ENCODE measurements at places on chromosomes 5 and 9.

- no peak for DNase-seq
These were observed 9.4 kb downstream of the SRD5A1 start for GRCh38 chr5:6642655-6643054.

- no peak for DNase-seq
These were observed 95.1 kb downstream of the TRIO start for GRCh38 chr5:14238272-14238671.

DNA sequence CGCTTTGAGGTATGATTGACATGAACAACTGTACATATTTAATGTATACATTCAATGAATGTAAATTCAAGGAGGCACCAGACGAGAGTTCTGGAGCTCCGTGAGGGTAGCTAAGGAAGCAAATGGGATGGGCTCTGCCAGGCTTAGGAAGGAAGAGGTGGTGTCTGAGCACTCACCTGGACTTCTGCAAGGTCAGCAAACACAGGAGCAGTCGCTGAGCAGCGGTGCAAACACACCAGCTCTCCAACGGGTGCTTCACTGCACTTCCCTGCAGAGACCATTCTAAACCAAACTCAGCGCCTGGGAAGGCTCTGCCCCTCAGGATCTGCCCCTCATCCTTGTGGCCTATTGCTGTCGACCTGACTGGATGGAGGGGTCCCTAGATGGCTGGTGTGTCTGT, 101.5 kb downstream of the COL23A1 start:
- DNase-seq: no peak

- no peak for DNase-seq
These were observed 54.3 kb downstream of the FAM81B start for GRCh38 chr5:95445442-95445841.

GRCh38 chr5:159459132-159459627, 128.9 kb upstream of the IL12B start:
- DNase-seq: no peak

- no peak for DNase-seq
These were observed 121.9 kb upstream of the RFX3 start for GRCh38 chr9:3647652-3648051.

DNA sequence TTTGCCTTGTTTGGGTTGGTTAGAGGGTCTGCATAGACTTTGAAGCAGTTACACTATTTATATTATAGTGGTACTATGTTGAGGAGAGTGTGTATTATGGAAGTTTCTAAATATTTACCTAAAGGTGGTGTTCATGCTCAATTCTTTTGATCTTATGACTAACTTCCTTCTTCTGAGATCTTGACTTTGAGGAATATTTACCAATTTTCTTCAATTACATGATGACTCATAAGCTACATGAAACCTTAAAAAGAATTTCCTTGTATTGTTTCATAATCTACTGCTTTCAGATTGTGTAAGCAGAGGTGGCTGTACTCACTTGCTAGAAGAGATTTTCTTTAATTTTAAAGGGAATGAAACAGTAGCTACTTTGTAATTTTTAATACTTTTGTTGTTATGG, 276.1 kb downstream of the TAF11L14 start:
- DNase-seq: no peak

DNA sequence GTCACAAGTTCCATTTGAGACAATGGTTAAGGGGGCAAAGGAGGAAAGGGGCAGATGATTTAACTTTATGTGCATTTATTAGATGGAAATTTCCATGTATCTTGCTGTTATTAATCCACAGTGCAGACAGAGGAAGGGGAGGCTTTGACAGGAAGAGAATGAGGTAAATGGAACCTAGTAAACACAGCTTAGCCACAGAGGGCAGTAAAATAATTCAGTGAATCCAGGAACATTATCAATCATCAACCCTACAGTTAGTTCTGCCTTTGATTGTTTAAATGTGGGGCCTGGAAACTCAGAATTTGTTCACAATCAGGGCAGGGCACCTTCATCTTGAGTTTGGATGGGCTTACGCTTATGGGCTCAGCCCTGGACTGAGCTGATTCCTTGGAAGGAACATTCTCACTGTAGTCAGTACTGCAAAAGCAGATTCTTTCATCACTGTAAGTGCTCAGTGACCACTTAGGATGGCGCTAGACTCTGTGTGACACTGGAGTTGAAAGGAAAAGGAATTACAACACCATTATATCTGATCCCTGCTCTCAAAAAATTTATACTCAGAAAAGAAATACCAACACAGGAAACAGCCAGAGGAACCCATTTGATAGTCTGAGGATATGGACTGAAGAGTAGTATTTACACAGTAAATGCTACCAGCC, 169.5 kb downstream of the PIK3R1 start:
- no peak for DNase-seq

DNA sequence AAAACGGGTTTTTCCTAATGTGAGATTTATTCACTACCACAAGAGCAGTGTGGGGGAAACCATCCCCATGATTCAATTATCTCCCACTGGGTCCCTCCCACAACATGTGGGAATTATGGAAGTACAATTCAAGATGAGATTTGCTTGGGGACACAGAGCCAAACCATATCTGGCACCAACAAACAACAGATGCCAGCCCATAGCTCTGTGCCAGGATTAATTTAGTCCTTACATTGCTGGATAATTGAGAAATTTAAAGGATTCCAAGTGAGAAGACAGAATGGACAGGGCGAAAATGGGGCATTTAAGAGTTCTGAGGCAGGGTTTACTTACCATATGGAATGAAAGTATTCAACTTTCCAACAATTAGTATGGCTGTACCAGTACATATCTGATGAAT, 30.8 kb upstream of the DNAH5 start:
- DNase-seq: no peak

- DNase-seq: no peak
These were observed 83.4 kb downstream of the GHR start for GRCh38 chr5:42506662-42507061.

DNA sequence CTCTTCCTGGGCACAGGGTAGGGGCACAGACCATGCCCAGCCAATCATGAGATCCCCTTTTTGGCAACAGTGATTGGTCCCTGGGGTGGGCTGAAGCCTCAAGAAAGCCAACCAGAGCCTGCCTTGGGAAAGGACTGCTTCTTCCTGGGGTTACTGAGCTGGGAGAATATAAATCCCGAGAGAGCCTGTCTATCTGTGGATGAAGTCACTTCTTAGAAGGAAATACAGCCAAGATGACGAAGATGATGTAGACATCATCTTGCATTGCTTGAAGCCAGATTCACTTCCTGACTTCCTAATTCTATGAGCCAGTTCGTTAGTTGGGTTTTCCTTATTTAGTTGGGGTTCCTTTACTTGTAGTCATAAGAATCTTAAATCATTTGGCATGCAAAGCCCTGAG, 50.1 kb upstream of the PWWP2A start:
- DNase-seq: peak; percentile 27

DNA sequence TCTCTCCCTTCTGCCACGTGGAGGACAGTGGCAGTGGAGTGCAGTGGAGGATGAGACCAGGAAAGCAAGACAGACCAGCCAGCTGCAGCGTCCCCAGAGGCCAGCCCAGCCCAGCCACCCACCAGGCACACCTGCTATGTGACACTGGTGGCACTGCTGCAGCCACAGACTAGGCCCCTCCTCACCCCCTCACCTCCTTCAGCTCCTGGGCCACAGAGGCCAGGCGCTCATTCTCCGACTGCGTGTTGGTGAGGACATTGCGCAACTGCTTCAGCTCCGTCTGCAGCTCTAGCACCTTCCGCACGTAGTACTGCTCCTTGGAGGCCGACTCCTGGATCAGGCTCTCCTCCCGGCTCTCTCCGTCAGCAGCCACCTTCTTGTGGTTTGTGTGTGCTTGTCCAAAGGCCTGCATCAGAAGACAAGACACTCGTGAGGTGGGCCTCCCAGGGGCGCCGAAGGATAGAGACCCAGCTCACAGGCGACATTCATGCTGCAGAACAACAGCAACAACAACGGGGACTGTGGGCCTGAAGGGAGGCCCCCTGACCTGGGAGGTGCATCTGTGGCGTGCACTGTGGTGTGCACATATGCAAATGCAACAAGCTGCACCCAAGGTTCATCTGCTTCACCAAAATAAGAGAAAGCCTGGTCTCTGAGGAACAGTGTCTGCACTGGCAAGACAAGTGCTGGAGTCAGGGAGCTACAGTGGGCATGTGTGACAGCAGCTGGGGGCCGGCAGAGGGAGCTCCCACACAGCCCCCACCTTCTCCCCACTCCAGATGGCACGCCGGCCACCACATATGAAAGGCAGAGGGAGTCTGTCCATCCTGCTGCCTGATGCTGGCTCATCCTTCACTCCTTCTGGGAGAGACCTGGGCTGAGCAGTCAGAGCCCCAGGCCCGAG, 35.5 kb downstream of the BICD2 start:
- no peak for DNase-seq

- no peak for DNase-seq
These were observed 10.6 kb downstream of the PTGR1 start for GRCh38 chr9:111588846-111589245.

DNA sequence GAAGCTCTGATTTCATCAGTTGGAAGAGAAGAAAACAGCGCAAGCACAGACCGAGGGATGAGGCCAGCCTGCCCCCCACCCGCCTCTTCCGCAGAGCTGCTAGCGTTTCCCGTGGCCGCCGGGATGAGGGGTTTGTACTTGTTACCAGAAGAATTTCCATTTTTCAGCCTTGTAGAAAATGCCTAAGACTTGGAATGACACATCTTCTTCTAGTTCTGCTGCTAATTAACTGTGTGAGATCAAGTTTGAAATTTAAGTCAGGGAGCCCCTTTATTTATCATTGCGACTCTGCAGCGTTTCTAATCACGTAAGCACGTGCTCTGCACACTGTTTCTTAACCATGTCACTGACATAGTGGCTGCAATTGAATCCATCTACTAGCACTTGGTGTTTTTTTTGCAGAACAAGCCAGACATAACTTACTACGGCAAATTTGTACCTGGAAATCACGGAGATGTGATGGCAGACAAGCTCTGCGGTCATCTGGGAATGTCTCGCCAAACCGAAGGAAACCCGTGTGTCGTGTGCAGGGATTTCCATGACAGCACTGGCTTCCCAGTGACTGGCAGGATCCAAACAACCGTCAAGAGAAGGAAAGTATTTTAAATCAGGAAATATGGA, 41.8 kb upstream of the ROR2 start:
- no peak for DNase-seq

DNA sequence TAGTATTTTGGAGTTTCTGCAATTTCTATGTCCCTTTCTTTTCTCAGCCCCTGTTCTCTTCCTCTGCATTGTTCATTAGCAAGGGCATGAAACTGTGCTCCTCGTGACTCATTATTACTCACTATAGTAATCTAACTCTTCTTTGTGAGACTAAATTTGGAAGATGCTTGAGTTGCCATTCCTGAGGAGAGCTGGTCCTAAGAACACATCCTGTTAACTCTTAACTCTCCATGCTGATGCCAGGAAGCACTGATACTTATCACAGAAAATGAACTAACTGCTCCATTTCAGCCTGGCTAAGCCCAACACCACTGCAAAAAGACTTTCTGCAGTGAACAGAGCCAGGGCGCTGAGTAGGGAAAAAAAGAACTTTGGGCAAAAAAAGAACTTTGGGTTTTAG, 10.6 kb upstream of the CSNK1A1 start:
- peak; percentile 9 for DNase-seq

- DNase-seq: no peak
These were observed 75.8 kb downstream of the SMIM23 start for GRCh38 chr5:171861381-171861780.
